Epithelial cell of esophagus (primary cell): ENCODE measurements at places on chromosomes 16 and 17.

GRCh38 chr16:29304251-29304650 lies 102.3 kb downstream of the NPIPB11 start:
- no peak for DNase-seq

GRCh38 chr16:23650674-23651416 lies 9.6 kb downstream of the DCTN5 start:
- DNase-seq = peak; percentile 37

DNA sequence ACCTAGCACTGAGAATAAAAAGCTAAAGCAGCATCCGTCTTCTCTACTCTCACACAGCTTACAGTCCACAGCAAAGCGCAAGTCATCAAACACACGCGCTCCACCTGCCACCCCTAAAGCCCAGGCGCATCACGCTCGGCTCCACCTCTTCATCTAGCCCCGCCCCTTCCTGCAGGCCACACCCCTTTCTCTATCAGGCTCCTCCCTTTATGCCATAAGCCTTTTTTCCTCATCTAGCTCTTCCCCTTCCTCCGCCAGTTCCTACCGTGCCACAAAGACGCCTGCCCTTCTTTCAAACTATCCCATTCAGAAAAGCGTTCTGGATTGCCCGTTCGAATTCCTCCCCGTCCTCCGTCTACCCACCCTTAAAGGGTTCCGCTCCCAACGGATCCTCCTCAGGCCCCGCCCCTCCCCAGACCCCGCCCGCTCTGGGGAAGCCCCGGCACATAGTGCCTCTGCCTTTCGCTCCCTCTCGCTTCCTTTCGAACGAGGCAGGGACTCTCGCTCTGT lies 417 bp downstream of the C16orf46 start:
- peak; percentile 87 for DNase-seq

GRCh38 chr16:54693864-54694263 lies 236.8 kb upstream of the IRX5 start:
- no peak for DNase-seq

- DNase-seq = no peak
Observed at GRCh38 chr16:67872131-67872630, 671 bp upstream of the EDC4 start.

DNA sequence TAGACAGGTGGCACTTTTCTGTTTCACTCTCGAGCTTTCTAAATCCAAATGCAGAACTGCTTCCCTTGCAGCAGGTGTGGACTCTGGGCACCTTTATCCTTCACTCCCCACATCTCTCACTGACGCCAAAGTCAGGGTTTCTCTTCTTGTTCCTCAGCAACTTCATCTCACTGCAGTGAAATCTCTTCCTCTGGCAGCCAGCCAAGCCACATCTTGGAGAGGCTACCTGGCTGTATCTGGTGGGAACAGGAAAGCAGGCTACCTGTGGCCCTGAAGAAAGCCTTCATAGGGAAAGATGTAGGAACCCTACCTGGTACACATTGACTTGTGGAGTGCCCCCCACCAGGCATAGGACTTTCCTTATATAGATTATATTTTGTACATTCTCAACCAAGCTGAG lies 159.1 kb downstream of the UTP18 start:
- DNase-seq = no peak

DNA sequence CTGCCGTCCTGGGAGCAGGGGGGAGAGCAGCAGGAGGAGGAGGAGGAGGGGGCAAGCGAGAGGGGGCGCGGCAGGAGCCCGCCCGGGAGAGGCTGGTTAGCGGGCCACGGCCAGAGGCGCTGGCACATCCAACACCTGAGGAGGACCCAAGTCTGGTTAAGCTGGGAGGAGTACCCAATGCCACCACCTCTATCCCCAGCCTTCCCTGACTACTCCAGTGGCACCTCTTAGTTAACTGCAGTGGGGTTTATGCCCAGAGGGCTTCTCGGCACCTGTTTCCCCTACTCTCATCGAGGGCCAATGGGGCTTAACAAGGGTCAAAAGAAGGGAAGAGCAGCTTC lies 5.6 kb downstream of the PHOSPHO1 start:
- no peak for DNase-seq

- DNase-seq = no peak
Observed at GRCh38 chr17:9150446-9151090, 129.3 kb downstream of the NTN1 start.

DNA sequence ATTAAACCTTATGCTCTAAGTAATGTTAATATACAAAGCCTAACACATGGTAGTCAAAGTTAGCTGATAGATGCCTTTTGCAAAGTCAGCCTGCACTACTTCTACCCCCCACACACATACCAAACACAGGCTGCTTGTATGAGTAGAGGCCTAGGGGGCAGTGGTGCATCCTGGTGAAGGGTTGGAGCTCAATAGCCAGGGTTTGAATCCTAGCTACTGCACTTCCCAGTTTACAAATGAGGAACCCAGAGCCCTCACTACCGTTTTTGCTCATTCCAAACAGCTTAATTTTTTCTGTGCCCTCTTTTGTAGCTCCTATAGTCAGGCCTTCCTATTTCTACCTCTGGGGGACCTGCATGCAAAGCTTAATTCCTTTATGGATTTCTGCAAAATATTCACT lies 18.9 kb upstream of the HYDIN start:
- DNase-seq = no peak

DNA sequence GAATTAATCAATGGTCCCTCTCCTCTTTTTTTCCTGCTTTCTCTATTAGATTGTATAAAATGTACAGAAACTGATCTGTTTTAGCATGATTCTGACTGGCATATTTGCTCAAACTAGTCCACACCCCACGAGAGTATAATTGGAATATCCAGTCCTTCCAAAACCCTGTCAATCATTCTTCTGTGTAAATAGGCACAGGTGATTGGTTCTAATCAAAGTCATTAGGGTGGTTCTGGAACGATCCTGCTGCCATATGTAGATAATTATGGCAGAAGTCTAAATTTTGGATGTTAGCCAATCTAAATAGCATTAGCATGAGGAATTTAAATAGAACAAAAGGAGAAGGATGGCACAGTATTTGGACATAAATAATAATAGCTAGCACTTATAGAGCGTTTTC lies 165.7 kb downstream of the SHISA6 start:
- no peak for DNase-seq

- no peak for DNase-seq
Observed at GRCh38 chr17:64683796-64684195, 21.7 kb upstream of the SMURF2 start.

GRCh38 chr17:50265212-50265611 lies 9.1 kb upstream of the TMEM92 start:
- no peak for DNase-seq

DNA sequence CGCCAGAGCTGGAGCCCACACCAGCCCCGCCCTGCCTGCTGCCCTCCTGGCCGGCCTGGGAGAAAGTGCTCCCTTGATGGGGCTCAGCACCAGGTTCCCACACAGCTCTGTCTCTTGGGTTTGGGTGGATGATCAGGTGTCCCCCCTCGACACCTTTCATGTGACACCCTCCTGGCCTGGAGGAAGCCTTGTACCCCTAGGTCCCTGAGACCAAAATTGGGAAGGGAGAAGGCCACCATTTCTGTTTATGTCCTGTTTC lies 19.4 kb upstream of the PLLP start:
- DNase-seq = no peak

DNA sequence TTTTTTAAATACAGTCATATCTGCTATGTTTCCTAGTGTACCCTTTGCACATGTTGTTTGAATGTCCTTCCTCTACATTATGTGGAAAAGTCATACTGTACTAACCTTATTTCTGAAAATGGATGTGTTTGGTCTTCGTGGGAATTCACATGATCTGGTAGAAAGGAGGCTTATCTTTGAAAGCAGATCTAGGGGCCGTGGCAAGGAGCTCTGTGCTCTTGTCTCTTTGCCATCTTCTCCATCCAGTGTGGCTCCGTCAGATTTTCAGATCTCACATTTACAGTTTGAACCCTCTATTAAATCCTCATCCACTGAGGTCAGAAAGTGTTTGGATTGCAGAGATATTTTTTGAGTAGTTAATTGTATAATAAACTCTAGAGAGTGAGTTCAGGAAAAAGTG lies 32.9 kb downstream of the MAP2K4 start:
- no peak for DNase-seq

DNA sequence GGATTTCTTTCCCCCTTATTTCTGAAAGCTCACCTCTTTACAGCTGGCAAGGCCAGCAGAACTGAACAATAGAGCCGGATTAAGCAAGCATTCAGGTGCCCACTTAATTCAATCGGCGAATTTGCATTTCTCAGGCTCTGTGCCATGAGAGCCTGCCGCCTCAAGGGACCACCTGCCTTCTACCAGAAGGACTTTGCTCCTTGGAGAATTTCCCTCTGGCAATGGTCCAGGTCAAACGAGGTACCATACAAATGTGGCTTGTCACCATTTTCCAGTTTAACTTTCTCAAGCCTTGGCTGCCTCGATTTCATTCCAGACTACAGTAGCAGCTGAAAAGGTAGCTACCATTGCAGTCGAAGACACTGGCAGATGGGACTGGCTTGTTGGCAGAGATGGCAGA lies 534.0 kb downstream of the MAF start:
- no peak for DNase-seq

GRCh38 chr17:7250695-7251627 lies 573 bp downstream of the CTDNEP1 start:
- DNase-seq = peak; percentile 32

DNA sequence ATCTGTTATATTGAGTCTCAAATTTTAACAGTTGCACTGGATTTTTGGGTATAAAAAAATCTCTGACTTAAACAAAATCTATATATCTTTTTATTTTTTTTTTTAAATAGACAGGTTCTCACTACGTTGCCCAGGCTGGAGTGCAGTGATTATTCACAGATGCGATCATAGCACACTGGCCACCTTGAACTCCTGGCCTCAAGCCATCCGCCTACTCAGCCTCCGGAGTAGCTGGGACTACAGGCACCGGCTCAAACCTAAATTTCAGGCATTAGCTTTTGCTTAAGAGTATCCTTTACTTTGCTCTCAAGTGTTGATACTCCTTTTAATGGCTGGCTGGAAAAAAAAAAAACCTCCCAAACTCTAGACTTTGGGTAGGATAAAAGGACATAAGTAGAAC lies 61.6 kb downstream of the RPGRIP1L start:
- DNase-seq = no peak

GRCh38 chr16:50960517-50961202 lies 190.4 kb downstream of the SALL1 start:
- no peak for DNase-seq

DNA sequence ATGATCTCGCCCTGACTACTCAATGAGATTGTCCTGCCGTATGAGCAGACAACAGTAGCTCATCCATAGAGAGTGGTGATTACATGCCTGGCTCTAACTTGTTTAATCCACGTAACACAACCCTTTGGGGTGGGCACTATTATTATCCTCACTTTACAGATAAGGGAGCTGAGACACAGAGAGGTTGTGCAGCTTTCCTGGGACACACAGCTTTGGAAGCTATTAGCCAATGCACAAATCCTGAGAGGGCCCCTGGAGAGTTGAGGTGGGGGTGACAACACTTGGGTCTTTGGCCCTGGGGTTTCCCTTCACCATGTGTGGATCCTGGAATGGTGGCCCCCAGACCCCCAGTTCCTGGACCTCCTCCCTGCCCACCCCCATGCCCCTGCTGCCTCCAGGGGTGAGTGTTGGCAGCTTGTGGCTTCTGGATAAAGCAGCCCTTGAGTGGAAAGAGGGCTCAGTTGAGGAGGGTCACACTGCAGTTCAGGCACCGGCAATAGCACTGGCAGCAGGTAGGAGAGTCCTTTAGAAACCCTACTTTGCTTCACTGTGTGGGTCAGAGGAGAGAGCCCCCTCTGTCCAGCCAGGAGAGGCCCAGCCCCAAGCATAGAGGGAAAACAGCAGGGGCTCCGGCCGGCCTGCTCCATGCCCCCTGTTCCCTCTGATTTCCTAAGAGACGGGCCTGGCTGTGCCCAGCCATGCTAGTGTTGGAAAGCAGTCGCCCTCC lies 230.7 kb downstream of the KATNIP start:
- no peak for DNase-seq

GRCh38 chr16:12296406-12296805 lies 319.9 kb downstream of the SNX29 start:
- no peak for DNase-seq

DNA sequence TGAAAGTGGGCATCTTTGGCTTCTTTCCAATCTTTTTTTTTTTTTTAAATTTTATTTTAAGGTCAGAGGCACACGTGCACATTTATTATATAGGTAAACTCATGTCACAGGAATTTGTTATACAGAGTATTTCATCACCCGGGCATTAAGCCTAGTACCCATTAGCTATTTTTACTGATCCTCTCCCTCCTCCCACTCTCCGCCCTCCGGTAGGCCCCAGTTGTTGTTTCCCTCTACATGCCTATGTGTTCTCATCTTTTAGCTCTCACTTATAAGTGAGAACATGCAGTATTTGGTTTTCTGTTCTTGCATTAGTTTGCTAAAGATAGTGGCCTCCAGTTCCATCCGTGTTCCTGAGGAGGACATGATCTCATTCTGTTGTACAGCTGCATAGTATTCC lies 108.5 kb downstream of the CYB561 start:
- DNase-seq = peak; percentile 21

DNA sequence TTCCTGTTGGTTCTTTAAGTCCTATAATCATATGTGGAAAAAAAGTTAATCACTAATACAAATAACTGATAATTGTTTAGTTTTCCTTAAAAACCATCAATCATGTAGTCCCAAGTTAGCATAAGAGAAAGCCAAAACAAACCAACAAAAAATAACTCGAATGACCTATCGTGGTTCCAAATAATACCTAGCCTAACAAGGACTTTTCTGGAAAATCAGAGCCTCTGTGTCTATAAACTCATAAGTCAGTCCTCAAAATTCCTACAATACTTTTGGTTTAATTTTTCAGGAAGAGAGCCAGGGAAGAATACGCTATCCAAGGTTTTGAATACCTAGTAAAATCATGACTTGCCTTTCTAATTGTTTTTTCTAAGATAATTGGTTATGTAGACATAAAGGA lies 975.3 kb upstream of the SOX9 start:
- no peak for DNase-seq

GRCh38 chr17:65027305-65027704 lies 29.2 kb downstream of the GNA13 start:
- DNase-seq = peak; percentile 83

GRCh38 chr17:49494986-49495841 lies at the start of gene NGFR:
NGFR (plus strand) TSS chr17:49495293; CDS start chr17:49495418, 125 bp downstream.
- peak; percentile 34 for DNase-seq

DNA sequence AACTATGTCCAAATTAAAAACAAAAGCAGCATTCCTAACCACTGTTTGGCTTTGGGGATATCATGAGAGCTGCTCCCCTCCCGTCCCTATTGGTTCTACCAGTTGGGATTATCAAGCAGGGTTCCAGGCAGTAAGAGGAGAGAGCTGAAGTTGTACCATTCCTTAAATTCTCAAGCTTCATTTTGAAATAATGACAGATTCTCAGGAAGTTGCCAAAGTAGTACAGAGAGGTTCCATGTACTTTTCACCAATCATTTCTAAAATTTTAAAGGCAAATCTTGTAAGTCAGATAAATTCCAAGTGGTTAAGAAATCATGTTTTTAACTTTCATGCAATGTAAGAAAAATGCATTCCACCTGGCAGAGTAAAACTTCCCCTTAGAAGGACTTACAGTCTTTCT lies 36.9 kb downstream of the TEX2 start:
- no peak for DNase-seq

- no peak for DNase-seq
Observed at GRCh38 chr17:9132291-9132690, 111.0 kb downstream of the NTN1 start.
